Right cardiac atrium (tissue), 5 donors: ENCODE measurements at places on chromosomes 3 and 15. TPM values are rescaled to one million over a fixed set of nuclear protein-coding genes. Genes with fewer than 3 reads are reported as not detected.

Gene NR1I2
- total RNA-seq: not detected

Gene ANKRD63
- total RNA-seq: 5.0 TPM

Gene GP5
- not detected for total RNA-seq

Gene CFAP161
- 1.3 TPM for total RNA-seq

Gene PSTPIP1
- total RNA-seq: 2.9 TPM

Gene TPRG1
- 5.2 TPM for total RNA-seq

Gene FAH
- total RNA-seq: 17.6 TPM

Gene TICRR
- total RNA-seq: 0.18 TPM

Gene UBE2Q2
- 26.5 TPM for total RNA-seq

Gene TADA3
- 45.6 TPM for total RNA-seq

Gene PLA2G4B
- total RNA-seq: 5.7 TPM

Gene RASGRP1
- total RNA-seq: 1.4 TPM

Gene PIGBOS1
- total RNA-seq: 10.2 TPM

Gene PLCH1
- 4.1 TPM for total RNA-seq

Gene GPR62
- 1.5 TPM for total RNA-seq

Gene IRAK2
- 1.4 TPM for total RNA-seq

Gene UBAP1L
- 1.9 TPM for total RNA-seq

Gene SI
- not detected for total RNA-seq

Gene GASK1A
- 5.7 TPM for total RNA-seq

Gene ADIPOQ
- 0.28 TPM for total RNA-seq

Gene RETNLB
- total RNA-seq: not detected

Gene SCN5A
- total RNA-seq: 202 TPM

Gene XRN1
- 22.6 TPM for total RNA-seq

Gene CPNE4
- 9.6 TPM for total RNA-seq

Gene GOLGA8G
- total RNA-seq: not detected

Gene CHRNB4
- not detected for total RNA-seq

Gene MYZAP
- 620 TPM for total RNA-seq

Gene SUSD5
- total RNA-seq: 0.53 TPM

Gene GOLGA8T
- 2.6 TPM for total RNA-seq

Gene DBR1
- 7.7 TPM for total RNA-seq

Gene MAP6D1
- total RNA-seq: 1.0 TPM

Gene B3GALNT1
- 84.0 TPM for total RNA-seq
